ENCODE measurements at places on chromosomes 7 and 10.
A peak's percentile ranks its signal among the peaks of the same experiment; 100 is the strongest.

GRCh38 chr10:94174838-94175237 is 181.1 kb downstream of the PLCE1 start:
- no peak for DNase-seq

DNA sequence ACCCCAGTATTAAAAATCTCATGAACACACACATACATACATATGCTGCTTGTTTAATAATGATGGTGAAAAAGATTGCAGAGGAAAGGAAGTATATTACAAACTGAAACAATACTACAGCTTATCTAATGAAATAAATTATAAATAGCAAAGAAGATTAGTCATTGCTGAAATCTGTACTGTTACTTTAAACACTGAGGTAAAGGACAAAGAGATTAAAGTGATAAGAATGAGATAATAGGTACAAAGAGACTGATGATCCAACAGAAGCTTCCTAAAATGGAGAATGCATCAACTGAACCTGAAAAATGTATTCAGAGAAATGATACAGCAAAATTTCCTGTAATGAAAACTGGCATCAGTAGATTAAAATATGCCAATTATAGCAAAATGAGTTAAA is 91.5 kb upstream of the KCND2 start:
- no peak for DNase-seq

DNA sequence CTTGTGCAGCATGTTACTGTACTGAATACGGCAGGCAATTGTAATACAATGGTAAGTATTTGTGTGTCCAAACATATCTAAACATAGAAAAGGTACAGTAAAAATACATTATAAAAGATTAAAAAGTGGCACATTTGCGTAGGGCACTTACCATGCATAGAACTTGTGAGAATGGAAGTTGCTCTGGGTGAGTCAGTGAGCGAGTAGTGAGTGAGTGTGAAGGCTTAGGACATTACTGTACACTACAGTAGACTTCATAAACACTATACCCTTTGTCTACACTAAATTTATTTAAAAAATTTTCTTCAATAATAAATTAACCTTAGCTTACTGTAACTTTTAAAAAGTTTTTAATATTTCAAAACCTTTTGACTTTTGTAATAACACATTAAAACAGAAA is 37.5 kb downstream of the BPGM start:
- DNase-seq: no peak

DNA sequence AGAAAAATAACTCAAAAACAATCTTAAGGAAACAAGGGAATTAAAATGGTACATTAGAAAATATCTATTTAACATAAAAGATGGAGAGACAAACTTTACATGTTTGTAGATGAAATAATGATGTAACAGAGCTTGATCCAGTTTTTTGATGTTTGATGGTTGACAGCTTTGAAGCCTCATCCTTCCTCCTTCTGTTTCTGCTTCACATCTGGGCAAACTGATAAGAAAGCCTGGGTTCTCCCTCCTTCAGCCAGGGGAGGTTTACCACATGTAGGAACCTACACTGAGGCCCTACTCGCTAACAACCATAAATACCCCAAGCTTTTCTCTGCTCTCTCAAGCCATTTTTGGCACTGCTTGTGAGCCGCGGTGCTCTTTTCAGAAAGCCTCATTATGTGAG is 82.8 kb upstream of the ZNF32 start:
- DNase-seq: no peak

- no peak for DNase-seq
Observed at GRCh38 chr7:50564640-50565558, at the start of gene DDC. TSS of gene DDC (minus strand) at chr7:50565405. CDS start at chr7:50544085, 21,320 bp downstream.

GRCh38 chr10:44418637-44419036 is 33.7 kb upstream of the CXCL12 start:
- no peak for DNase-seq

DNA sequence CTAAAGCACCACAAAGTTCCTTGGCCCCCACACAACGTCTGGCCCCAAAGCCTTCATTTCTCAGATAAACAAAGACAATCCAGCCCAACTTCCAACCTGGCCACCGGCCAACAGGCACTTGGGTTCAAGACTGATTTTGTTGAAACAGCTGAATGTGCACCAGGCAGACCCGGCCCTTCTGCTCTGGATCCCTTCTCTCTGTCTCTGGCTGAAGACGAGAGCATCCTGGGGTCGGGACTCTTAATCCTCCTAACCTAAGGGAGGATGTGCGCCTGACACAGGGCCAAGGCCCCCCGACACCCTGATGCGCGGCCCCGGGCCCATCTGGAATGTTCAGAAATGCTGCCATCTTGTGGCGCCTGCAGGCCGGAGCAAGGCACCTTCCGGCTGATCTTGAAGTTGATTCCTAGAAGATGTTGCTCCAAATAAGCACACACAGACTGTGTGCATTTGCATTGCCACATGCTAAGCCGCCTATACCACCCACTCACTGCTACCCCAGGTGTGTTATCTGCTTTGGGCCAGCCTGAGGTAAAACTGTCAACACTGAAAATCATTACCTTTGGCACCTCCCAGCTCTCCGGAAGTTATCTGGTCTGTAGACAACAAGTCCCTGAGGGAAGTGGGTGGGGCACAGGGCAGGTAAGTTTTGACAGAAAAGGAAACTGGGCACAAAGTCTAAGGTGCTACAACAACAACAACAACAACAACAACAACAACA is 98.4 kb upstream of the HABP2 start:
- DNase-seq: peak; percentile 10

GRCh38 chr10:93854975-93855374 is 38.8 kb upstream of the SLC35G1 start:
- no peak for DNase-seq

DNA sequence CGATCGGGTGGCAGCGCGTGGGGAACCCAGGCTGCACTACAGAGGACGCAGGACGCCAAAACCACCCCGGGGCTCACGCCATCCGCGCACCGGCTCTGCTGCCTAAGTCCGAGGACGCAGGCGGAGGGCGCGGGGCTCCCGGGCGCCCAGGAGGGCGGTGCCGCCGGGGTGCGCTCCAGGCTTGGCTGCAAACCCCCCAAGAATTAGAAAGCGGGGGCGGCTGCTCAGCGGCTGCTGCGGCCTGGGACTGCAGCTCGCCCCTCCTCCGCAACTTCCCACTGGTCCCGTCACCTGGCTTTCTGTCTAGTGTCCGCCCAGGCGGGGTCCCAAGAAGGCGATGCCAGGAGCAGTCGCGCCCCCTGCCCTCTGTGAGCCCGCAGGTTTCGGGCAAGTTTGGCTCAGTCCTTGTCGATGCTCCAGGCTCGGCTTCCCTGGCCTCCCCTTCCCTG is 1.7 kb upstream of the POU6F2 start:
- DNase-seq: no peak

- peak; percentile 46 for DNase-seq
Observed at GRCh38 chr10:60943316-60944057, 498 bp downstream of the RHOBTB1 start.

GRCh38 chr7:10075866-10076265 is 897.8 kb upstream of the PHF14 start:
- no peak for DNase-seq

DNA sequence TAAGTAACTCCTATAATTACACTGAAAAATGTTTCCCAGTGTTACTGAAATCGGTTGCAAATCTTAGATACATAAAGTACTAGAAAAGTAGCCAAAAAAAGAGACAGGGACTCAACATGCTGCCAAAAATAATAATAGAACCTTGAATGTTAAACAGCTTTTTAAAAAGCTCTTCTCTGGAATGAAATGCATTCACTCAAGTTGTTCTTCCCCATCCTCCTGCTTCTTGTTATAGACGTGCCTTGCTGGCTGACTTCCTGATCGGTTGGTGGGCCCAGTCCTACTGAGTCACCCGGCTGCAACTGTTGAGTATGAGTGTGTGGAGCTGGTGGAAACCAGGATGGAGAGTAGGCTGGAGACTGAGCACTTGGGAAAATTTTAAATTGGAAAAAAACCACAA is 30.6 kb upstream of the RAPGEF5 start:
- no peak for DNase-seq

DNA sequence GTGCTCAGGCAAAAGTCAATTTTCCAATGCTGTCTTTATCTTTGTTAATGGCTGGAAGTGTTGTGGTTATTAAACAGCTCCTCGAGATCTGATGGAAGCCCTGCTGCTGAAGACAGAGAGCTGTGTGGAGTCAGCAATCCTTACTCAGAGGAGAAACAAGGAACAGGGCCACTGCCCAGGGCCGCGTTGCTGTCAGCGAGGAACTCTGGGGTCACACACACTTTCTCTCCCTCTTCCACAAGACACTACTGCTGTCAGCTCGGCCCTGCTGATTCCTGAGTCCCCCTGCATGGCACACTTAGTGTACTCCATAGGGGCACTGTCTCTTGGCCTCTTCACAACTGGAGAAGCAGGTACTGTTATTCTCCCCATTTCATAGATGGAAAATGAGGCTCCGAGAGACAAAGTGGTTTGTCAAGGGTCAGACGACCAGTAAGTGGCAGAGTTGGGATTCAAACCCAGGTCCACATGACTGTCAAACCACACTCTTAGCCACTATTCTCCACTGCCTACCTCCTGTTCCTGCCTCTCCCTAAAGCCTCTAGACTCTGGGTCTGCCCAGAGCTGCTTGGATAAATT is 29.3 kb upstream of the PDCD4 start:
- DNase-seq: no peak

- no peak for DNase-seq
Observed at GRCh38 chr10:81179324-81179723, 641.6 kb downstream of the SH2D4B start.

- DNase-seq: no peak
Observed at GRCh38 chr10:109984013-109984412, 23.8 kb upstream of the ADD3 start.

GRCh38 chr10:70267161-70267933 is 16.5 kb downstream of the NPFFR1 start:
- no peak for DNase-seq

- no peak for DNase-seq
Observed at GRCh38 chr10:78408671-78409472, 375.2 kb downstream of the RPS24 start.

- no peak for DNase-seq
Observed at GRCh38 chr7:3790803-3791202, 489.8 kb downstream of the SDK1 start.

GRCh38 chr7:28132959-28133870 is 47.4 kb downstream of the JAZF1 start:
- DNase-seq: no peak

GRCh38 chr7:56083150-56083785 is 9.5 kb downstream of the PHKG1 start:
- DNase-seq: no peak

DNA sequence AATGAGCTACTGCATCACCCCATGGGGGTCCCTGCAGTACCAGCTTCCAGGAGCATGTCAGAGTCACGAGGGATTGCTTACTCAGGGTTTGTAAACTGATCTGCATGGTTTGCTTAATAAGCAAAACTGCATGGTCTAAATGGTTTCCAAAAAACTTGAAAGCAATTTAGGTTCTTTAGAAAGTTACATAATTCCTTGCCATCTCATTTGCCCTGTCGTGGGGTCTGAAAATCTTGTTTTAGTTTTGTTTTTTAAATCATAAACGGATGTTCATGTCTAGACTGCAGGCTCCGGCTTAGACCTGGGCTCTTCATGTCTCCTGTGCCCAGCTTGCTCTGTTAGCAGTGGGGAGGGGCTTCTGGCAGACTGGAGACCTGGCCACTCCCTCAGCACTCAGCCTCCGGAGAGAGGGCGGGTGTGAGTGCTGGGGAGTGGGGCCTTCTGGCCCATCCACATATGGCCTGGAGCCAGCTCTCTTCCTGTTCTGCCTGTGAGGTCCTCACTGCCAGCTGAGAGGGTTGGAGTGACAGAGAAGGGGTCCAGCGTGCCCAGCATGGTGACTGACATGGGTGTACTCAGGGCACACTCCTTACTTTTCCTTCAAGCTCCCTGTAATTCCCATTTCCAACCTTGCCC is 17.5 kb downstream of the PRF1 start:
- DNase-seq: no peak

GRCh38 chr10:61302124-61302523 is 151.1 kb downstream of the TMEM26 start:
- no peak for DNase-seq

DNA sequence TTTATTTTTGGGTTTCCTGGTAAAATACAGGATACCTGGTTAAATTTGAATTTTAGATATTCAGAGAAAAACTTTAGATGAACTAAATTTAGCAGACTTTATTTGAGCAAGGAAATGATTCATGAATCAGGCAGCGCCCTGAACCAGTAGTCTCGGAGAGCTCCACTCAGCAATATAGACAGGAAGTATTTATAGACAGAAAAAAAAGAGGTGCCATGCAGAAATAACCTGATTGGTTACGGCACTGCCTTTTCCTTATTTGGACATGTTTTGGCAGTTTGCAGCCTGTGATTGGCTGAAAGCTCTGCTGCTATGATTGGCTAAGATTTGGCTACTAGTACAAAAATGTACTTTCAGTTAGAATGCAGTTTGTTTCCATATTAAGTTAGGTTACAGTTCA is 198.3 kb upstream of the DKK1 start:
- no peak for DNase-seq

DNA sequence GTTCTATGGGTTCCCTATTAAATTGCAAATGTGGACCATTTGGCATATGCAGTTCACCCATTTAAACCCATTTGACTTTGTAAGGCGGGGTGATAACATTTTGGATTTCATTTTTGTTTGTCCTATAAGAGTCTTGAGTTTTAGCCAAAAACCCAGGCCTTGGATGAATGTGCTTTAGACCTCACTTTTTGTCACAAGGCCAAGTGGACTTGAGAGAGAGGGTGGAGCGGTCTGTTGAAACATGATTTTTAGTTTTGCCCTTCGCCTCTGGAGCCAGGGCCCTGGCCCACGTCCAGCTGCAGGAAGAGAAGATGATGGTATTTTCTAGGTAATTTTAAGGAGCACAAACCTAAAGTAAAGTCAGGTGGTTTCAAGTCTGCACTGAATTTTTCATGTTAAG is 260.1 kb downstream of the SLC25A13 start:
- DNase-seq: no peak

GRCh38 chr7:42907316-42907715 is 4.6 kb downstream of the C7orf25 start:
- DNase-seq: no peak

DNA sequence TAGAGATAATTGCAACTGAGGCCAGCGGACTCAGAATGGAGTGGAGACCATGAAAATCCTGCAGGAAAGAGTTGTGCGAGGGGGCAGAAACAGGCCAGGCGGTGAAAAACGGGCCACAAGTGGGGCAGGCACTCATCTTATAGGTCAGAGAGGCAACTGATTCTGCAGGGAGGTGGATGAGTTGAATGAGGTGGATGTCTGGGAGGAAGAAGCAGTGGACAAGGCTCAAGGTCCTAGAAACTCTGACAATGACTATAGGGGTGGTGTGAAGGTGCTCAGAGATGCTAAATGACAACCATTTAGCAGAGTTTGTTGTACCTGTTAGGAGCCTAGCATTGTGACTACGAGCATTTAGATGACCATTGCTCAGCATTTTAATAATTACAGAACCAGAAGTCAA is 33.6 kb downstream of the MBL2 start:
- DNase-seq: no peak

GRCh38 chr7:84136336-84136735 is 58.3 kb downstream of the SEMA3A start:
- no peak for DNase-seq

- DNase-seq: no peak
Observed at GRCh38 chr10:113736576-113736975, 14.9 kb upstream of the PLEKHS1 start.

Data from KG1 (cell line).